ENCODE measurements at places on chromosomes 3 and 15.

DNA sequence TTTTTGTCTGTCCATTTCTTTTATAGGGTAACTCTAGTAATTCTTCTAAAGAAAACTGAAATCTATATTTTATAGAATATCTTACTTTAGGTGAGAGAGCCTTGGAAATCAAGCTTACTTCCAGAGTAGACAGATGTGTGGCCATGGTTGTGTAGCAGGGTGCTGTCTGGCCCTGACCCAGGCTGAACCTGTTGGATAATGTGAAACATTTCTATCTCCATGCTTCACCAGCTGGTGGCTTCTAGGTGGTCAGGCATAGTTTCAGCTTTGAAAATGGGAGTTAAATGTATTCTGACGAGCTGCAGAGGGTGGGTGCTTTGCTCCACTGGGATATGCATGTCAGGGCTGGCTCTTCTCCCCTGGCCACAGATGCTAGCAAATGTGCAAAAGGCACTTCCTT is 20.8 kb upstream of the NR2C2 start:
- DNase-seq = no peak

DNA sequence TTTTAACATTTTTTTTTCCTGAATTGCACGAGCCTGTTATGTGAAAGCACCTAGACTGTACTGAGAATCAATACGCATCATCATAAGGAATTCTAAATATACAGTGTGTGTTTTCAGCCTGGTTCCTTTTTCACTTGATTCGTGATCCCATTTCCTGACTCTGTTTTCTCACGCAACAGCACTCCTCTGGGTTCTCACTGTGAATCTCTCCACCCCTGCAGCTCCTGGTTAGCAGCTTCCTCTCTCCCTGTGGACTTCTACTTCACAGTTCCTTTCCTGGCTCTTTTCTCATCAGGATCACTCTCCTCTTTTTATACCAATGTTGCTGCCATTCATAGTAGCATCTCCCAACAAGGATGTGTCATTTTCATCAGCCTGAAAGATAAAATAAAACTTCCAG is 297.2 kb downstream of the CADM2 start:
- no peak for DNase-seq

DNA sequence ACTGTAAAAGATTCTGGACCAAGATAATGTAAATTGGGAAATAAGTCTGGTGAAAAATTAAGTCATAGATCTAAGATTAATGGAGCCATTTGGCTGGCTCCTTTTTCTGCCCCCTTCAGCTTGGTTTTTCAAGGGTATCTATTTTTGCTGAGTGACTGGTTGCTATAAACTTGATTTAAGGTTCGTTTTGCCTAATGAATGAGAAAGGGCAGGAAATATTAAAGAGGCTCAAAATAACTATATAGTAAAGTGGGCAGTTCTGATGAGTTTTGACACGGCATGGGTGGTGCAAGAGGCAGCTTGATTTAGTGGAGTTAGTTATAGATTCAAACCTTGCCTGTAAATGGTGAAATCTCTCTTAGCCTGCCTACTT is 140.7 kb downstream of the STAC start:
- no peak for DNase-seq

DNA sequence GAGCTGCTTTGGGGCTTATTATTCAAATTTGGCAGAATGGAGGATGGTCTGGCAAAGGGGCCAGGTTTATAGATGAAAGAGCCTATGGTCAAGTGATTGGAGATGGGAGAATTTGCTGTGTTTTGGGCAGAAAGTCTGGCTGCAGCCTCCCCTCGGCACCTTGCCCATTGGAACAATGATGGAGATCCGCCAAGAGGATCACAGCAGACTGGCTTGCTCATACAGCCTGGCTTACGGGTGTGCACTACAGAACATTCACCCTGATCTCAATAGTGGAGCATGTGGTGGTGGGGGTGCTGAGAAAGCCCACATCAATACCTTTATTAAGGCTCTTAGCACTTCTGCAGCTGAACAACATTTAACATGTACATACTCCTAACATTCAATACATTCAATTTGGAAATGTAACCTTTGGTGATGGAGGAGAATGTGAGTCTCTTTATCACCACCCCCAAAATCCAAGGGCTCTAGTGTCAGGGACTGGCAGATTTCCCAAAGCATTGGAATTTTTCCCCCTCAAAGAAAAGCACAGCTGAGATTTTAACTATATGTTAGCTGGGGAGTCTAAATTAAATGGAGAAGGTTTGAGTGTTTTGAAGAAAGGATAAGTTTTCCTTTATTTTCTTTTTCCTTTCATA is 118.4 kb upstream of the TMC3 start:
- DNase-seq = no peak

DNA sequence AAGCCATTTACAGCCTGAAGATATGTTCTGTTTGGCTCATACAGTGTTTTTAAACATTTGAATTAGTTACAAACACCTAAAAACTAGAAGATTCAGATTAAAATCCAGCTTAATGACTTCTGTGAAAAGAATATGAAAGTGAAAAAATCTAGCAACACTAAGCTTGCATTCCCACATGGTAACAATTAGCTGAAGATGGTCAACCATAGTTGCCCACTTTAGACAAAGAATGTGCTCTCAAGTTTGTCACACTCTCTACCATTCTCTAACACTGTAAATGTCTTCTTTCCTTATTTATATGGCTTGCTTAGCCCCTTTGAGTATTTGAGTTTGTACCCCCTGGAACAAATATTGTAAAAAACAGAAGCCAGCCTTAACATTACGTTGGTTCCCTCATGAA is 32.7 kb downstream of the HDGFL3 start:
- DNase-seq = no peak

DNA sequence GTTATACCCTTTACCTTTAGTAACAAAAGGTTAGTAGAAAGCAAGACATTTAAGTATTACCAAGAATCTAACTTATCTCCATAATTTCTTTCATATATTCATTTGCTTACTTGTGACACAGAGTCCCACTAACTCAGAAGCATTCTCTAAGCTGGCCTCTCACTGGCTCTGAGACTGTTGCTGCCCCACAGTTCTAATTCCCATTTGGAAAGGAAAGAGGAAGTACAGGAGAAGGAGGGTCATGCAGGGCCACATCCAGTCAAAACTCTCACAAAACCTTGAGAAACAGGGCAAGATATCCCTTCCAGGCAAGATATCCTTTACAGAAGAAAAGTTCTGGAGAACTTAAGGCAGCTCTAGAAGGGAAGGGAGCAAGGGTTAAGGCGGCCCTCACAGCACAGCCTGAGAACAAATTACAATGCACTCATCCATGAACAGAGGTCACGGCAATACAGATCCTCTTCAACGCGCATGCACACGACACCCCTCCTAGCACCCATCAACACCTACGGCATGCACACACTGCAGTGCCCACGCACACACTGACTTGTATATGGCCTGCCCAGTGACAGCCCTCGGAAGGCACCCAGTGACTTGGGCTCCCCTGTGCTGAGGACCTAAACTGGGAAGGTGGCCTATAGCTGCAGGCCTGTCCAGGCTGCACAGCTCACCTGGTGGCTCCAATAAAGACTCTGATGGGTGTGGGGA is 13.0 kb upstream of the MYO5C start:
- DNase-seq = no peak

DNA sequence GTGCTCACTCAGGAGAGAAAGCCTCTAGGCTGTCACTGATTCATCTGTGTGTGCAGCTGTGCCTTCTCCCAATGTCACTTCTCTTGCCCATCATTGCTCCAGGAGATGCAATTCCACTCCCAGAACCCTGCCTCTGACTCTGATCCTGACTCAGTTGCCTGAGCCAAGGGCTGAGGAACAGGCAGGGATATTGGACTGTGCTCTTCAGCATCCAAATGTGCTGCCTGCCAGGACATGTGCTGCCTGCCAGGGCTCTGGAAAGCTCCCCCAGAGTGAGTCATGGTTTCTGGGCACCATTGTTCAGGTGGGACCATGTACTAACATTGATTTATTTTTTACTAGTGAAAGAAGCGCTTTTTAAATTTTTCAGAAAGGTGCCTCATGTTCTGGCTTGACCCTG is 71.0 kb downstream of the TRIM42 start:
- no peak for DNase-seq

GRCh38 chr3:153242896-153243295 is 80.9 kb downstream of the RAP2B start:
- no peak for DNase-seq

- no peak for DNase-seq
Observed at GRCh38 chr15:34331809-34332208, 5.8 kb downstream of the SLC12A6 start.

DNA sequence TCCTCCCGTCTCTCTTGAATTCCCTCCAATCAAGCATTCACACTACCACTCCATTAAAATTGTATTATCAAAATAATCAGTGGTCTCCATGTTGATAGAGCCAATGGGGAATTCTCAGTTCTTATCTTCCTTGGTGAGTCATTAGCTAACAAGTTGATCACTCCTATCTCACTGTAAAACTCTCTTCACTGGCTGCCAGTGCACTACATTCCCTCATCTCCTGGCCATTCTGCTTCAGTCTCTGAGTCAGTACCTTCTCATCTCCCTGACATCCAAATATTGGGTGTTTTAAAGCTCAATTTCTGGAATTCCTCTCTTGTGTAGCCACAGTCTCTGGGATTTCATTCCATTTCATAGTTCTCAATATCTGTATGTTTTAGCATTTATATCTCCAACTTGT is 175.2 kb downstream of the ALDH1A2 start:
- DNase-seq = no peak

DNA sequence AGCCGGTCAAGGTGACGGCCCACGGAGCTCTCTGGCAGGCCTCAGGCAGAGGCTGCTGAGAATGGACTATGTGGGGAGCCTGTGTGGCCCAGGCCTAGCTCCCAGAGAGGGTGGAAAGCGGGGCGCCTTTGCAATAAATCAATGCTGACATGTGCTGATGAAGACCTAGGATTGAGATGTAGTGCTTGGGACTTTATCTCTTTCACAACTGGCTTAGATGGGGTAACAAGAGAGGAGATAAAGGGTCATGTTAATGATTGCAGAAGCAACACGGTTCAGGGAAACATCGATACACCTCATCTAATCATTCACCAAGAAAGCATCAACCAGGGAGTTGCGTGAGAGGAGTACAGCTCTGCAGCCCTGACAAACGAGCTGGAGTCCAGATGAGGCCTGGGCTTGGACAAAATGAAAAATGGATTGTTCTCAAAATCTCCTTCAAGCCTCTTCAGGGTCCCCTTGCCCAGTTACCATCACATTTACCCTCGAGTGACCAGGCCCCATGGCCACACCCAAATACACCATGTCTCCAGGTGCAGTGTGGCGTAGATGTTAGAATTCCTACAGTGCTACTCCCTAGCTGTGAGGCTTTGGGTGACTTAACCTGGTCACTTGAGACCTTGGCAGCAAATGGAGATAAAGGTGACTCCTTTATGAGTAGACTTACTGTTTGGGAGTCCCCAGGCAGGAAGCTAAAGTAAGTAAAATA is 146.4 kb upstream of the LIPC start:
- no peak for DNase-seq

- no peak for DNase-seq
Observed at GRCh38 chr3:94896994-94897393, 834.1 kb downstream of the NSUN3 start.

DNA sequence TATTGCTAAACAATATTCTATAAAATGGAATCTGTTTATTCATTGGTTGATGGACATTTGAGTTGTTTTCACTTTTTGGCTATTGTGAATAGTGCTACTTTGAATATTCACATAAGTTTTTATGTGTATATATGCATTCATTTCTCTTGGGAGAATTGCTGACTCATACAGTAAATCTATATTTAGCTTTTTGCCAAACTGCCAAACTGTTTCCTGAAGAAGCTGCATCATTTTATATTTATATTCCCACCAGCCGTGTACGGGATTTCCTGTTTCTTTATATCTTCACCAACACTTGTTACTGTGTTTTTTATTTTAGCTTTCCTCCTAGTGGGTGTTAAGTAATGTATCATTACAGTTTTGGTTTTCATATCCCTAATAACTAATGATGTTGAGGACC is 12.5 kb upstream of the TCAIM start:
- DNase-seq = no peak

DNA sequence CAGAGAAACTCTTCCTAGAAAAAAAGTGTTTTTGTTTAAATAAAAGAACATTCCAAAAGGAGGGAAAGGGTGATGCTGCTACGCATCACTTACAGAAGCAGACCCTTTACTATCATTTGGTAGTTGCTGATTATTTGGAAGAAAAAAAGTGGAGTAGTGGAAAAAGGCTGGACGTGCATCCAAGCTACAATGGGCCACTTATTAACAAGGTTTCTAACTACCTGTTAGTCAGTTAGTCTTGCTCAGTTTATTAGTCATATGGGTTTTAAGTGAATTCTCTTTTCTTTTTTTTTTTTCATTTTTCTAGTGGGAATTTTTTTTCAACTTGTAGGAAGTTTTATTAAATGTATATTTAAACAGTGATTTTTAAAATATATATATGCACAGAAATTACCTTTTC is 866.0 kb downstream of the MCTP2 start:
- no peak for DNase-seq

DNA sequence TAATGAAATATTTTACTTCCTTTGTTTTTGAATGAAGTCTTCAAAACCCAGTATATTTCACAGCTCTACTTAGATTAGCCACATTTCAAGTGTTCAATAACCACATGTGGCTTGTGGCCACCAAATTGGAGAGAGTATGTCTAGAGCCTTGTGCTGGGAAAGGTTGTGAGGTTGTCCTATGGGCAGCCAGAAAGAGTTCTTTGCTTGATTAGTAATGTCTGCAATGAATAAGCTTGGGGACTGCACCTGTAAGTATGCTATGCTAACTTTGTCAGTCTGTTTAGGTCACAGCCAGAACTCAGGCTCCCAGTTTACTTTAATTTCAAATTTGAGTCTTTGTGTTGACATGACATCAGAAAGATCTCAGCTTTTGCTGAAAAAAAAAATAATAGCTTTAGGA is 294.9 kb upstream of the SOX14 start:
- no peak for DNase-seq

- no peak for DNase-seq
Observed at GRCh38 chr3:52769786-52770455, 819 bp downstream of the NEK4 start.

- no peak for DNase-seq
Observed at GRCh38 chr15:95278532-95279245, 1047.3 kb downstream of the MCTP2 start.

DNA sequence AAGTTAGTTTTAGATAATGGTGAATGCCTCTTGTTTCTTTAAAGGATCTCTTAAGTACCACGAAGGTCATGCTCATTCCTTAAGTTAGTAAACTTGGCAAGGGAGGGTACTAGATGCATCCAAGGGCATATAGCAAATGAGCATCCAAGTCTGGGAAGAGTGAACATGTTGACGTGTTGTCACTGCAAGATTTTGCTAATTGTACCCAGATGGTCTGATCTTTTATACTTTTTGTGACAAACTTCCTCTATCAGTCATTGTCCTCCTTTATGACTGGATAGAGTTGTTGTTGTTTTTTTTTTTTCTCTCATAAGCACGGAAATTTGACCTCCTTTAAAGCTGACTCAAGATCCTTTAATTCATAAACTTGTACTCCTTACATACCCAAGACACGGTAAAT is 121.3 kb downstream of the CHST2 start:
- DNase-seq = no peak
